Activated CD4-positive, CD25-positive, alpha-beta regulatory T cell treated with anti-CD3 and anti-CD28 coated beads, Interleukin-2, amount 50 U/mL, for 72 hours (primary cell): ENCODE measurements at places on chromosomes 13 and 19.

- DNase-seq, result no peak
Observed at GRCh38 chr19:33005440-33005839, 33.4 kb downstream of the FAAP24 start.

- DNase-seq, result no peak
Observed at GRCh38 chr19:33718651-33719254, 77.9 kb upstream of the KCTD15 start.

DNA sequence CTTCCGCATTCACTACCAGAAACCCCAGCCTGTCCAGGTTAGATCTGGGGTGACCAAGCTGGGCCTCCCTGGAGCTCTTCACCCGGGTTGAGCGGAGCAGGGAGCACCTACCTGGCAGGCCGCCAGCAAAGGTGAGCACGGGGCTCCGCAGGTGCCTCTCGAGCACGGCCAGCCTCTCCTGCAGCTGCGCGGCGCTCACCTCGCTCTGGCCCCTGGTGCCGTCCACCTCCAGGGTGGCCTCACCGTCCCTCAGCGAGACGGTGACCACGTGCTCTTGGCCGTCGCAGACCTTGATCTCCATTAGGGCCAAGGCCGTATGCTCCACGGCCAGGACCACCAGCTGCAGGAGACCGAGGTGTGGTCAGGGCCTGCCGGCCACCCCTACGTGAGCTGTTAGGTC is 42.0 kb downstream of the GAS6 start:
- DNase-seq, result no peak

DNA sequence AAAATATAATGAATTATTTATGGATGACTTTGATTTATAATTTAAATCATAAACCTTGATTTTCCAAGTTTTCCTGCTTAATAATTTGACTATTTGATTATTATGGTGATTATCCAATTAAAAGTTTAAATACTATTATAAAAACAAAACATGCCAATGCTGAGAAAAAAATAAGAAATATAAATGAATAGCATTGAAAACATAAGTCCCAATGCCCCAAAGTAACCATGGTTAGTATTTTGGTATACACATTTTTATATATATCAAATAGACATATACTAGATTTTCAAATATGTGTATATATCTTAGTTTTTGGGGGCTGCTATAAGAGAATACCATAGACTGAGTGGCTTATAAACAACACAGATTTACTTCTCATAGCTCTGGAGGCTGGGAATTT is 108.3 kb downstream of the GPC5 start:
- DNase-seq, result no peak

DNA sequence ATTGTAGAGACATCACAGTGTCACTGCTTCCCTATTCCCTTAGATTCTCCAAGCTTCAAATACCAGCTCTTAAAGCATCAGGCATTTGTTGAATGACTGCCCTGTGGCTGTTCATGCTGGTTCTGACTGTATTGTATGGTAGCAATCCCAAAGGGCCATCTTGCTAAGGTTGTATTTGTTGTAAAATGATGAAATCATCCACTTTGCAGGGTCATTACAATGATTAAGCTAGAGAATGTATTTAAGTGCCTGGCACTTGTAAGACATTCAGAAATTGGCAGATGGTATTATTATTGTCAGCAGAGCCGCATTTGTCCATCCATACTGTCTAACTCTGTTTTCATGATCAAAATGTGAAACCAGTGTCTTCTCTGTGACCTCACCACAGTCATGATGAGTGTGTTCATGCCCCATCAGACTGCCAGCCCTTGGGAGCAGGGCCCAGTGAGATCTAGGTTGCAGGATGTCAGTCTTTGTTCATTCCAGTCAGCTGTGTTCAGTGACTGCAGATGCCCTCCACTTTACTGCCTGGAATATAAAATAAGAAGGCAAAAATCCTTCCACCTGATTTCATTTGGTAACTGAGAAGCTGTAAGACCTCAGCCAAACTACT is 86.1 kb downstream of the DHRS12 start:
- DNase-seq, result no peak

GRCh38 chr19:3642987-3643673 is 16.5 kb upstream of the CACTIN start:
- peak; percentile 57 for DNase-seq

DNA sequence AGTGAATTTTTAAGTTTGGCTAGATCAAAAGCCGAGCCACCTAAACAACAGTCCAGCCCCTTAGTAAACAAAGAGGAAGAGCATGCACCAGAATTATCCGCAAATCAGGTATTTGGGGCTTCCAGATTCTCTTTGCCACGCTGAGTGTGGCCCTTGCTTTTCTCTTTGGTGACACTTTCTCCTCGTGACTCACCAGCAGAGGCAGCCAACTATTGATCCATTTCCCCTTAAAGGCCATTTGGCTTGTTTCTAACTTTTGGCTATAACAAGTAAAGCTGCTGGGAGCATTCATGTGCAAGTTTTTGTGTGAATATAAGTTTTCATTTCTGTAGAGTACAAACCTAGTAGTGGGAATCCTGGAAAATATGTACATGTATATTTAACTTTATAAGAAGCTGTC is 17.6 kb upstream of the WDR88 start:
- no peak for DNase-seq

GRCh38 chr13:98804336-98804855 is 51.9 kb upstream of the SLC15A1 start:
- DNase-seq, result no peak

DNA sequence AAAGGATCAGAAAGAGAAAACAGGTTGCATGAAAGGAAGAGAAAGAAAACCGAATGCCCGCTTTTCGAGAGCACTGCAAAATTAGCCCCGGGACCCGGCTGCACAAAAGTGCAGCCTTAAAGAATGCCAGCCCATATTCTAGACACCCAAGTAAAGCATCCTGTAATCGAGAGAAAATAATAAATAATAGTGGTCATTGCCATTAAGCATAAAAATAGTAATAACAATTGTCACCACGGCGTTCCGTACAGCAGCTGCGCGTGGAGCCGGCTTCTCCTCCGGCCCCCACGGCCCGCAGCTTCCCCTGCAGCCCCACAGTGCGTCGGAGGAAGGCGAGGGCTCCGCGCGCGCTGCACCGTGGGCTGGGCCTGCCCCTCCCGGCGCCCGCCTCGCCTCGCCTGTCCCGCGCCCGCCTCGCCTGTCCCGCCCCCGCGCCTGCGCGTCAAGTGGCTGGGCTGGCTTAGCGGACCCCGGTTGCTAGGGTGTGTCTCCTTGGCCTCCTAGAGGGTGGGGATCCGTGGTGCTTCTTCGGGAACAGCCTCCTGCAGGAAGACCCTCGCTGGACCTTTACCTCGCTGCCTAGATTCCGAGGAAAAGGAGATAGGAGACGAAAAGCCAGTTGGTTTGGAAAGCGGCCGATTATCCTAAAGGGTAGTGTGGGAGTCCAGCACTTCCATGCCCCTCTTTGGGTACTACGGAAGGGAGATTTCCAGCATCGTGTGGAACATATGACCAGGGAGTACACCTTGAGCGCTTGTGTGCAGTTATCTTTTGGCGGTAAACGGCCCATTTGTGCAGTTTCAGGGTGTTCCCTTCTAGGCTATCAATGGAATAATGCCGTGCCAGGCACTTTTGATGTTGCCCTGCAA is at the start of gene LRRC63:
Gene LRRC63 (plus strand): TSS at position 446 of the 869 bp plus-strand sequence. CDS start 1,107 bp downstream, outside the sequence.
- peak; percentile 82 for DNase-seq

DNA sequence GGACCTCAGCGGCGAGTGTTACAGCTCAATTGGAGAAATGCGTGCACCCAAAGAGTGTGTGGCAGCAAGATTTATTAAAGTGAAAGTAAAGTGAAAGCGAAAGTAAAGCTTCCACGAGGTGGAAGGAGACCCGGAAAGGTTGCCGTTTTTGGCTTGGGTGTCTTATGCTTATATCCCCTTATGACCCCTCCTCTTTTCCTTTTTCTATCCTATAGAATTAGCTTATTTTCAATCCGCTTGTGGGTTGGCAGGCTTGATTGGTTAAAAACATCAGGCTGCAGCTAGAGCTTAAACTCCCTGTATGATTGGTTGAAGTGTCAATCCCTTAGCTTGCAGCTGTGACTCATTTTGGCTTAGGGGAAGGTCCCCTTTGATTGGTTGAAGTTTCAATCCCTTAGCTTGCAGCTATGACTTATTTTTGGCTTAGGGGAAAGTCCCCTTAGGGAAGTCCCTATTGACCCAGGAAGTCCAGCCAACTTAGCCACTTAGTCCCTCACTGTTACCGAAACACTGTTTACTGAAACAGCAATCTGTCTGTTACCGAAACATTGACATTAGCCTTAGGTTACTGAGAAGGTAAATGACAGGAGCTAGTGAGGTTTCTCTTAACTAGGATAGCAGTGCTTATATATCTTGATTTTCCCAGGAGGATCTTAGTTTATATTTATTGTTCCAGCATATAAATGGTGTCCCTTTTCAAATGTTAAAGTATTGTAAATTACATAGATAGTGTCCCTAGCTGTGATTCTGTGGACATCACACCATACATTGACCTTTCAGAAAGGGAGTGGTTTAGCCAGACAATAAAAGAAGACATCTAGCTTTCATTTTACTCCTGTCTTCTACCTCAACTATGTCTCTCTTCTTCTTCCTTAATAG is 575.8 kb downstream of the DACH1 start:
- DNase-seq, result peak; percentile 31

- DNase-seq, result no peak
Observed at GRCh38 chr13:93946994-93947393, 532.5 kb downstream of the DCT start.
